ENCODE measurements at places on chromosomes 5 and 9. TPM values are rescaled to one million over a fixed set of nuclear protein-coding genes. Genes with fewer than 3 reads are reported as not detected.

DNA sequence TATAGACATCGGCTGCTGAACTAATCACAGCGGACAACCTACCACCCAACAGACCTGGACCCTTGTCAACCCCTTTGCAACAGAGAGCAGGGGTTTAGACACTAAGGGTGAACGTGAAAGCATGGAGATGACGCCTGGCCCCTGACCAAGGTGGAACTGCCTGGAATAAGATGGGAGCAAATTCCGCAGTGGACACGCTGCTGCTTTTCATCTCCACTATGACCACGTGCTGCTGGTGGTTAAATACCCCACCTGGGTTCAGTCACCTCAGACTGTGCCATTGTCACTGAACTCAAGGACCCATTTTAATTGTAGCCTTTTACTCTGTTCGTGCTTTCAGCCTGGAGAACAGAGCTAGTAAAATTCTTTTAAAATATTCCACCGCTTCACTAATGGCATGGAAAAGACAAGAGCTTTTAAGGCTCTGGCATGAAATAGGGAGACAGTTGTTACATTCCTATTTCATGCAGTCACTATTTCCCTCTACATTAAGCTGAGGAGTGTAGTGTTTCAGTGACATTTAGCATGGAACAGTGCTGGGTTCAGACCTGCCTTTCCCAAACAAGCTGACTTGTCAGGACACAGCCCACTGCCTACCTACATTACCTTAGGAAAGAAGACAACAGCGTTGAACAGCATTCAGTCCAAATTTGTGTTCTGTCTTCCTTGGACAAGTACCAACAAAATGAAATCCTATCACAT is 96.8 kb downstream of the ANKRD18B start:
- peak; percentile 45 for DNase-seq

GRCh38 chr5:107968998-107969397 is 298.3 kb upstream of the EFNA5 start:
- no peak for DNase-seq

- no peak for DNase-seq
Measured at GRCh38 chr9:122354536-122355199, 16.2 kb upstream of the PTGS1 start.

The TTC33 gene
- polyA plus RNA-seq, result 18.8 TPM

The LOX gene
- polyA plus RNA-seq, result 41.1 TPM

GRCh38 chr5:148809781-148810524 is 16.5 kb upstream of the ADRB2 start:
- DNase-seq, result no peak

The UGCG gene
- 30.3 TPM for polyA plus RNA-seq

GRCh38 chr9:71004196-71004595 is 117.2 kb downstream of the TRPM3 start:
- DNase-seq, result no peak

- no peak for DNase-seq
Measured at GRCh38 chr9:98552331-98552730, 156.4 kb downstream of the GABBR2 start.

DNA sequence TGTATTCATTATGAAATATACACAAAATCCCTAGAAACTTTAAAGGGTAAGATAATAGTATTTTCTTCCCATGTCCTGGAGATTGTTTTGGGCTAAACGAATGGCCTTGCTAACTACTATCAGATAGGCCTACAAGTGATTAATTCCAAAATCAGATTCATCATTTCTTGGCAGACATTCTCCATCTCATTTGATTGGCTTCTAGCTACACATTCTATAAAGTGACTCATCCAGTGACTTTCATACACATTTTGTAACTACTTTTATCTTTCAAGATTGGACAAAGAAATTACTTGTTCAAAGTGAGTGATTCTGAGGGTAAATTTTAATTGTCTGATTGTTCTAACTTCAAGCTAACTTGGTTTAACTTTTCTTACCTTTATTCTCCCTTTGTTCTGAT is 93.3 kb downstream of the RAPGEF6 start:
- DNase-seq, result no peak

The HMMR gene
- polyA plus RNA-seq, result 7.2 TPM

- DNase-seq, result no peak
Measured at GRCh38 chr5:128224336-128224735, 140.8 kb downstream of the SLC12A2 start.

DNA sequence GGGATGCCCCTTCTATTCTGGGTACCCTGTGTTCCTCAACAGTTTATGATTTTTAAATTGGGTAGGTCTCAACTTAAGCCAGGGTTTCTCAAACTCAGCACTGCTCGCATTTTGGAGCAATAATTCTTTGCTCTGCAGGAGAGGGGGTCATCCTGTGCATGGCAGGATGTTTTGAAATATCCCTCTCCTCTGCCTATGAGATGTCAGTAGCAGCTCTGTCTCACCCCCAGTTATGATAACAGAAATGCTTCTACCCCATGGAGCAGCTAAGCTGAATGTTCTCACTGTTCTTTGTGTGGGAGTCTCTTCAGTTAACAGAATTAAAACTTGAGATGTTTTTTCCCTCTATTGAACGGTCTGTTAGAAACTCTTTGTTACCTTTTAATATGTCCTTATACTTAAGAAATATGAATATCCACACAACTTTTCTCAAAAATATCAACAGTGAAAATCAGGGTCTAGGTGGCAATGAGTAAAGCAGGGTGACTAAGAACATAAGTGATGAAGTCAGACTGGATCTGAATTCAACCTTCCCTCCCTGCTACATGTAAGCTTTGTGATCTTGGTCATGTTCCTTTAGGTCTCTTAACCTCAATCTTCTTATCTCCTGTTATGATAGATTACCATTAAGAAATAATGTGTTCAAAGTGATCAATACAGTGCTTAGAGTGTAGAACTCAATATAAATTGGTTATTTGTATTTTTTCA is 89.0 kb downstream of the CAMK4 start:
- DNase-seq, result no peak

Data from hindlimb muscle (tissue), 1 donor.